ENCODE measurements at places on chromosomes 11 and 22.

- DNase-seq = no peak
Observed at GRCh38 chr22:50482107-50483074, 1.0 kb downstream of the ADM2 start.

DNA sequence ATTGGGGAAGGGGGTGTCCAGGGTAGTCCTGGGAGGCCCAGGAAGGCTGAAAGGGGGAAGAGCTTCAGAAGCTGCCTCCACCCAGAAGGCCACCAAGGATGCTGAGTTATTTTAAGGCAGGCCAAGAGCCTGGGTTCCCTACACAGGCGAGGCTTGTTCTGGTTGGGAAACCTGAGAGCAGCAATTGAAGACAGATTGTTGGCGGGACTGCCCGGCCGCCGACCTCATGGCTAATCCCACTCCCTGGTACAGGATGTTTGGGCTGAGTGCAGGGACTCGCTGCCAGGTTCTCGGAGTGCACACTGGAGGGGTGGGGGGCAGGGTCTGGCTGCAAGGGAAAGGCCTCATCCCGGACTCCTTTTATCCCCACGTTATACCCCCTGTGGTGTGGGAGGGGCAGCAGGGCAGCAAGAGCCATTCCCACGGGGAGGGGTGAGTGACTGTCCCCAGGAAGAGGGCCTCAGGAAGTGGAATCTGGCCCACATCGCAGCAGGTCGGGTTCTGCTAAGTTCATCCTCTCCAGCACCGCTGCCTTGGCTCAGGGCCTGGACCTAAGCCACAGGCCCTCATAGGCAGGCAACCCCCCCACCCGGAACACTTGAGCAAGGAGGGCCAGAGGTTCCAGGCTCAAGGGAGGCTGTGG, 43.6 kb upstream of the PRR5 start:
- DNase-seq = no peak

GRCh38 chr11:2366733-2367132, 10.4 kb upstream of the CD81 start:
- DNase-seq = no peak

DNA sequence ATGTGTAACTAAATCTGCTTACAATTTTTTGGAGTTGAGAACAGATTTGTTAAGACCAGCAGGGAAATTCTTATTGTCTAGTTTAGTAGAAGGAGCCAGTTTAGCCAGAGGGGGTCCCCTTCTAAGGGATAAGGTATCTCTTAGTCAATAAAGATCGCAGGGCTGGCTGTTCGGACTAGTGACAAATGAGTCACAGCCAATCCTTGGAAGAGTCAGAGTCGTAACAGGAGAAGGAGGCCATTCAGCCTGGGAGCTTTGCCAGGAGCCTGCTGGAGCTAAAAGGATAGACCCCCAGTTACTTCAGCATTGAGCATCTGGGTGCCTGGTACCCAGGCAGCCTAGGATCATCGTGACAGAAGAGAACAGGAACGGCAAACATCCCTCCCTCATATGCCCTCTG, 191.6 kb upstream of the ARHGAP20 start:
- no peak for DNase-seq

GRCh38 chr11:16402654-16403447, 46.5 kb upstream of the SOX6 start:
- DNase-seq = no peak

DNA sequence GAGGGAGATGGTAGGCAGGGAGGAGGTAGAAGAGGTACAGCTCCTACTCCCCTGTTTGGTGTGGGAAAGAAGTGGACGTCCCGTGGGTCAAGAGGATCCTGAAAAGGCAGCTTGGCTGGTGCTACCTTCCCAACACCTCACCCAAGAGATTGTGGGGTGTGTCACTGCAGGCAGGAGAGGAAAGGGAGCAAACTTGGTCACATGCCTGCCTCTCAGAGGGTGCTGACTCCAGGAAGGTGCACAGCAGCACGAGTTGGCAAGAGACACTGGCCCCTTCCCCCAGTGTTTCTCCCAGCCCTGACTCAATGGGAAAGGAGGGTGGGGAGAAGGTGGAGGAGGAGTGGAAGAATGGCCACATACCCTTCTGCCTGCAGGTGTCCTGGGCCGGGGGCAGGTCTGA, 99.6 kb downstream of the CSNK2A3 start:
- DNase-seq = no peak

GRCh38 chr22:43830931-43831560, 18.9 kb upstream of the EFCAB6 start:
- no peak for DNase-seq

- DNase-seq = no peak
Observed at GRCh38 chr11:130726234-130727037, 189.8 kb downstream of the SNX19 start.

GRCh38 chr11:364991-365725, 4.1 kb upstream of the B4GALNT4 start:
- no peak for DNase-seq

DNA sequence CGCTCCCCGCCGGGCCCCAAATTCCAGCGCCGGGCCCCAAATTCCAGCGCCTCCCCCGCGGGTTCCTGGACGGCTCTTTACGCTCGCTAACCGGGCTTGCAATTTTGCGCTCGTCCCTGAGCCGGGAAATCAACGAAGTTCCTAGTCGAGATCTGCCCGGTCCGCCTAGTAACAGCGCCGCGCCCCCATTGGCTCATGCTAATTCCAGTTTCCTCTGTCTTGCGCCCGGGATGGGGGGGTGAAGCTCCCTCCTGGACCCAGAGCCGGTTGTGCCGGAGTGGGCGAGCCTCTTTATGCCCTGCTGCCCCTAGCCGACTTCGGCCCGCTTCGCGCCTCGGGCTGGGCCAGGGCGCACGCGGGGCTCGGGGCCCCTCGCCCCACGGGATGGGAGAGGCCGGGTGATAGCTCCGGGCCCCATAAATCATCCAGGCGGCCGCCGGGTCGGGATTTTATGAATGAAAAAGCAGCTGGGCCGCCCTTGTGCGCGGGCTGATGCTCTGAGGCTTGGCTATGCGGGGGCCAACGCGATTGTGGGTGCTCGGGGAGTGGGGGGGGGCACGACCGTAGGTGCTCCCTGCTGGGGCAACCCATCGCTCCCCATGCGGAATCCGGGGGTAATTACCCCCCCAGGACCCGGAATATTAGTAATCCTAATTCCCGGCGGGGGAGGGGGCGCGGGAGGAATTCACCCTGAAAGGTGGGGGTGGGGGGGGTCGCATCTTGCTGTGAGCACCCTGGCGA, 1.8 kb upstream of the CCND1 start:
- no peak for DNase-seq

DNA sequence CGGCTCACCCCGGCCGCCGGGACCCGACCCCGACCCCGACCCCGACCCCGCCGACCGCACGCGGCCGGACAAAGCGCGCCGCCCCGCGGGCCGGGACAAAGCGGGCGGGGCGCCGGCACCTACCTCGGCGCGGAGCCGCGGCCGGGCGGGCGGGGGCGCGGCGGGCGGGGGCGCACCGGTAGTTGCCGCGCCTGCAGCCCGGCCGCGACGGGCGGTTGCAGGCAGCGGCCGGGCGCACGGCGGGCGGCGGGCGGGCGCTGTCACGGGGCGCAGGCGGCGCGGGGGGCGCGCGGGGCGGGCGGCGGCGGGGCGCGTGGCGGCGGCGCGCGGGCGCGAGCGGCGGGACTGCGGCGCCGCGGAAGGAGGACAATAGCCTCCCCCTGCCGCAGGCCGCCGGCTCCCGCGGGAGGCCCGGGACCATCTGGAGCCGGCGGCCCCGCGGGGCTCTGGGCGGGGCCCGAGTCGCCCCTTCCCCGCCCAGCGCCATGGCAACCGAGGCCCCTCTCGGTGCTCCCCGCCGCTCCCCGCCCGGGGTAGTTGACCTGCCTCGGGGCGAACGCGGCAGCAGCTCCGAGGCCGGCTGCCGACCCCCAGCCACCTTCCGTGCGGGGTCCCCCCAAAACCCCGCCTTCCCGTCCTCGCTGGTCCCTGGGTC, 851 bp downstream of the SPTBN2 start:
- DNase-seq = no peak

GRCh38 chr22:46674367-46674781, 54.2 kb downstream of the GRAMD4 start:
- DNase-seq = peak; percentile 23

DNA sequence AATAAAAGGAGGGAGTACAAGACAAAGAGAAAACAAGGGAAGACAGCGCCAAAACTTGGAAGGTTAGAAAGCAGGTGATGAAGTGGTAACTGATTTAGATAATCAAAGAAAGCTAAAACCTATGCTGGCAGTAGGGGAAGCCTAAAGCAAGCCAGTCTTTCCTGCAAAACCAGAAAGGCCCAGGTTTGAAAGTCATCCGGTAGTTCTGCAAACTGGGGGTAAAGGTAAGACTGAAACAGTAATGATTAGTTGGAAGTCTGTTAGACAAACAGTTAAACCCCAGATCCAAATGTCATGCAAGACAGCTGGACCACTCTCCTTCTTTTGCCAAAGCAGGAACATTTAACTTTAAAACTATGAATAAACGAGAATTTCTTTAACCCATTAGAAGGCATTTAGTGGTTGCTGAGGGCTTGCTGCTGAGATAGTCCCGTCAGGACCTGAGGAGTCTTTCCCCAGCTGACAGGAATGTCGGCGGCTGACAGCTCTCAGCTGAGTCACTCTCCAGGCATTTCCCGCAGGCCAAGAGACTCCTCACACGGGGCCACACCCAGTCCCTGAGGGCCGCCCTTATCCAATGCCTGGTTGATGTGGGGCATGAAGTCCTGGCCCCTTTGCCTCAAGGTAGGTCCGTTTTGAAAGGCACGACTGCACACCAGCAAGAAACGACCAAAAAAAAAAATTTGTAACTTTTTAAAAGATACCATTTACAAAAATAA, 36.3 kb upstream of the CFAP300 start:
- no peak for DNase-seq

- DNase-seq = no peak
Observed at GRCh38 chr11:47373876-47374719, 4.2 kb downstream of the SPI1 start.

DNA sequence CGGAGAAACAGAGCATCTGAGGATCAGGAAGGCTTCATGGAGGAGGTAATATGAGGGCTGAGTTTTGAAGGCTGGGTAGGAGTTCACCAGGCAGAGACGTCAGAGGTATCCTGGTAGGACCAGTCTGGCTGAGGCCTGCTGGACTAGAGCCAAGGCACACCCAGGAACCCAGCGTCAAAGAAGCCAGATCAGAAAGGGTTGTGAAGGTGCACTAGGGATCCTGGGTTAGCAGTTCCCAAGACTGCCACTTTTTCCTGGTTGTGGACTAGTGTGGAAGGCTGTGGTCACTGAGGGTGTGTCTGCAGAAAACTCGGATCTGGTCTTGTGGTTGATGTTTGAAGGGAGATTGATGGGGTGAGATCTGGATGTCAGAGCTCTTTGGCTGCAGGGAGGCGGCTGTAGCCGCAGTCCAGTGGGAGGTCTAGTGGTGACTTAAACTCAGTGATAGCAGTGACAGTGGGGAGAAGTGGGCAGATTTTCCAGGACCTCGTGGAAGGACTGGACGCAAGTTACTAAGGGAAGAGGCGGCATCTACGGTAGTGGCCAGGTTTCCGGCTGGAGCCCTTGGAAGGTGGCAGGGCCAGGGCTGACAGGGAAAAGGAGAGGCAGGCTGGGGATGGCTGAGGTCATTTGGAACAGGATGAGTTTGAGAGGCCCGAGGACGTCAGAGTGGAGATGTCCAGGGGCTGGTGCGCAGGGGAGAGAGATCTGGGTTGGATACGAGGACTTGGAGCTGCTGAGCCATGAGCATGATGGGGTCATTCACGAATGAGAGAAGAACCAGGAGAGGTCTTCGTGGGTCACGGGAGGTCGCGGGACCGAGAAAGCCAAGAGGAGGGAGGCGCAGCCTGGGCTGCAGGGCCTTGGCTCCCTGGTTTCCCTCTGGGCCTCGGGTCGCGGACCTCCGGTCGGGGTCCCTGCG, 10.9 kb downstream of the RELA start:
- no peak for DNase-seq

All from esophagus squamous epithelium (tissue), 5 donors.